ENCODE measurements at places on chromosomes 4 and X.
A peak's percentile ranks its signal among the peaks of the same experiment; 100 is the strongest.

GRCh38 chr4:35105486-35105885, 1138.8 kb downstream of the ARAP2 start:
- DNase-seq, result no peak

GRCh38 chr4:69440308-69440707, 55.4 kb downstream of the UGT2B4 start:
- DNase-seq, result no peak

GRCh38 chrX:119853444-119853843, 681 bp upstream of the UPF3B start:
- no peak for DNase-seq

DNA sequence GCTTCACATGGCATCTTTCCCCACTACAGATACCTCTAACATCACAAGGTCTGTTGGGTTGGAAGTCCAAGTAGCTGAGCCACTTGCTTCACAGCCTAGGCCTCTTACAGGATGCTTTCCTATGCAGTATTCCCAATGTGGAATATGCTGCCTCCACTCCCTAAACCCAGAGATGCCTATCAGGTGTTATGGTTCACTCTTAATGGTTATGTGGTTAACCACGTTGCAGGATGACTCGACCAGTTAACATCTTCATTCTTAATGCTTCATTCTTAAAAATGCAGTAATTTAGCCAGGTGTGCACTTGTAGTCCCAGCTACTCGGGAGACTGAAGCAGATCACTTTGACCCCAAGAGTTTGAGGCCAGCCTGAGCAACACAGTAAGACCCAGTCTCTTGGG, 24.2 kb downstream of the HAUS3 start:
- DNase-seq, result peak; percentile 93

GRCh38 chrX:70257423-70258288, 2.3 kb downstream of the P2RY4 start:
- DNase-seq, result no peak

GRCh38 chrX:39645178-39645895, 452.4 kb downstream of the BCOR start:
- no peak for DNase-seq

- no peak for DNase-seq
Measured at GRCh38 chrX:100717363-100717762, 14.6 kb downstream of the SYTL4 start.

DNA sequence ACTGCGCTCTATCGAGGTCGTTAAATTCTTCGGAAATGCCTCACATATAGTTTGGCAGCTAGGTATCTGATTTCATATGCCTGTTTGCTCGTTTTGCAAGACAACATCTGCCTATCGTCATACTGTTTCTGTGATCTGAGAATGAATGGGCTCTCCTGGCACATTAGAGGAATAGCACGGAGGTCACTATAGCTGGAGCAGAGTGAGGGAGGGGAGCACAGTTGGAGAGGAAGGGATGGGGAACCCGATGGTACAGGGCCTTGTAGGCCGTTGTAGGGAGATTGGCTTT, 552 bp downstream of the IKBKG start:
- DNase-seq, result no peak

DNA sequence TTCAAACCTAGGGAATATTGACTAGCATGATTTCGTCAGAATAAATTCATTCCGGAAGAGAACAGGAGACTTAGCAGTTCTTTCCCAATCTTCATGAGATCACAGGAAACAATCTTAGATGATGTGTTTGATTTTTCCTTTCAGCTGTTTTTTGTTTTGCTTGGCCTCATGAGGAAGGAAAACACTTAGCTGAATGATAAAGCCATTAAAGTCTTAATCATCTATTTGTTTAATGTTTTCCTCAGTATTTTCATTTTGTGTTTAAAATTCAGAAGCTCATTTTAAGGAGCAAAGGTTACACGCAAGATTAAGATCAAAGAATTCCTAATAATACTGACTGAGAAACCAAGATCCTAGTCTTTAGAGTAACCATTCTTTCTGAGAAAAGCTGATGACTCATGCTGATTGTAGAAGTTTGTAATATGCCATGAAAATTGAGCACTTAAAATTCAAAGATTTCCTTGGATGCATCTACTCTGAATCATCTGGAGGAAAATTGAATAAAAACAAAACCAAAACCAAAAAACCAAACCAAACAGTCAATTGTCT, 15.4 kb upstream of the TBC1D19 start:
- DNase-seq, result peak; percentile 84

Data from foreskin keratinocyte (primary cell).